ENCODE measurements at places on chromosomes 4 and X.

GRCh38 chr4:182144626-182145333 lies 98.4 kb upstream of the TENM3 start:
- no peak for DNase-seq

GRCh38 chrX:617401-617800 lies 13.2 kb upstream of the SHOX start:
- no peak for DNase-seq

DNA sequence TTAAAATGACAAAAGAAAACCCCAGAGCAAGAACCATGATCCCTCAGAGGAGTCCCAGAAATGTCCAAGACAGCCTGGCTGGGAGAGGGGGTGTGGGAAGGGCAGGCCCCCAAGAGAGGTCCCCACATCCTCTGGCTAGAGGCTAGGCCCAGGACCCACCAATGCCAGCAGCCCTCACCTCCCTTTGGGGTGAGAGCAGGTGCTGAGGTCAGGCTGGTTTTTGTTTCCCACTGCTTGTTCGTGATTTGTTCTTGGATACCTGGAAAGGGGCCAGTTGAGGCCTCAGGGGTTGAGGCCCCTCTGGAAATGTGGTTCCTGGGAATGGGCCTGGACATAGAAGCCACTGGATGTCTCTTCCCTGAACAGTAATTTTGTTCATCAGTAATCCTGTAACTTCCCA lies 2.3 kb upstream of the GRSF1 start:
- DNase-seq: no peak

GRCh38 chr4:118354913-118355312 lies 2.1 kb upstream of the PRSS12 start:
- DNase-seq: no peak

DNA sequence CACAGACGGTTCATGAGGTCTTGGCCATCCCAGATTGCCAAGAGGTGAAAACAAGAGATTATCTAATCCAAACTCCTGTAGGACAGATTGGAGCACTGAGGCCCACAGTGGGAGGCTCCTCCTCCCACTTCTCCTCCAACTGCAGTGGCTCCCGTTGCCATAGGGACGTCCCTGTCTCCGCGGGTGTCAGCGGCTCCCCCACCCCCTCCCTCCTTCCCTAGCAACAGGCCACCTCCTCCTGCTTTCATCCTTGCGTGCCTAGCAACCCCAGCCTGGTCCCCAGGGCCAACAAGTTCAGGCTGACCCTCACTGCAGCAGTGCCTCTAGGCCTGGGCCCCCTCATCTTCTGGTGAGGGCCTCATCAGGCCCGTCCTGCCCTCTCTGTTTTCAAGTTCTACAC lies 6.8 kb upstream of the IQSEC2 start:
- DNase-seq: no peak

DNA sequence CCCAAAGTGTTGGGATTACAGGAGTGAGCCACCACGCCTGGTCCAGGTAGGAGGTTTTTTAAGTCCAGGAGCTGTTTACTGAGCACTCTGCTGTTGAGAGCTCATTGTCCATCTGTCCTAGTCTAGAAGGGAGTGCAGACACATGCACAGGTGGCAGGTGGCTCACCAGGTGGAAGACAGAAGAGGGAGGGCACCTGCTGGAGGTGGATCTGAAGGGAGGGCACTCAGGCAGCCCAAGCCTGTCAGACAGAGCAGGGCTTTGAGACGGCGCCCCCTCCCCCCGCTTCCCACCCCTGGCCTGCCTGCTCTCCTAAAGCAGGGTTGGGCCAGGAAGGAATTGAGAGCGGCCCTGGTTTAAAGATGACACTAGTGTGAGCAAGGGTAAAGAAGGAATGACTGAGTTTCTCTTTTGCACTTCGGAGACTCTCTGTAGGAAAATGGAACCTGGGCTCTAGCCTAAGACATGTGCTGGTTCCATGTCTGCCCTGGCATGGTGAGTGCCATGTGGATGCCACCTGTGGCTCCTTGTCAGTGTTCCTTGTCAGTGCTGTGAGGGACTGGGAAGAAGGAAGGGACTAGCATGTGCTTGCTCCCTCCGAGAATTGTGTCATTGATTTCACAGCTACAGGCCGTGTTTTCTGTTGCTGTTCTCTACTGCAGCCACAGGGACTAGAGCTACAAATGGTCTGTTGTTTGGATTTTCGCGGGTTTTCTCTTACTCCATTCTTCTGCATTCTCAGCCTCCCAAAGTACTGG lies 108.6 kb downstream of the TNIP2 start:
- DNase-seq: no peak
